ENCODE measurements at places on chromosomes 12 and 14.

DNA sequence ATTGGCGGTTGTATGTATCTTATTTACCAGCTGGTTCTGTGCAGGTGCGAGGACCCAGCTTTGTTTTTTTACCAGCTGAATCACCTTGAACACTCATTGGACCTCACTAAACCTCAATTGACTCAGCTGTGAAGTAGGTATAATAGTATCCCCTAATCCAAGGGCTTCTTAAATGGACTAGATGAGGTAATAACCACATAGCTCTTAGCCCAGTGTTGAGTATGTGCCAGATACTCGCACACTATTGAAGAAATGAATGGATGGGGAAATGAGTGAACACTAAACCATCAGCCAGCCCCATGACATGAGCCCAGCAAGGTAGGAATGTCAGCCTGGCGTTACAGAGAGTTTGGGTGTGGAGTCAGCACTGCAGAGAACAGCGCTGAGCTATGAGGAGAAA, 79.7 kb downstream of the RIMBP2 start:
- no peak for DNase-seq

- no peak for DNase-seq
Observed at GRCh38 chr12:120861074-120861795, 42.9 kb downstream of the SPPL3 start.

DNA sequence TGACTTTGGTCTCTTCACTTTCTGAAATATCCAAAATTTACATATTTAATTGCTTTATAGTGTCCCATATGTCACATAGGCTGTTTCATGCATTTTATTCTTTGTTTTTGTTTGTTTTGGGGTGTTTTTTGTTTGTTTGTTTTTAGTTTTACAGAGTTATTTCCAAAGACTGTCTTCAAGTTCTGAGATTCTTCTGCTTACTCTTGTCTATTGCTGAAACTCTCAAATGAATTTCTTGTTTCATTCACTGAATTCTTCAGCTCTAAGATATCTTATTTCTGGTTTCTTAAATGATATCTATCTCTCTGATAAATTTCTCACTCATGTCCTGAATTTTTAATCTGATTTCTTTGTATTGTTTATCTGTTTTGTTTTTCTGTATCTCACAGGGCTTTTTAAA, 412.0 kb upstream of the ATP2B1 start:
- DNase-seq: no peak

GRCh38 chr12:71594214-71594948, 69.3 kb downstream of the ZFC3H1 start:
- DNase-seq: no peak

GRCh38 chr14:89563471-89563870, 146.4 kb upstream of the FOXN3 start:
- no peak for DNase-seq

- no peak for DNase-seq
Observed at GRCh38 chr14:81509838-81510452, 23.7 kb downstream of the SEL1L start.

DNA sequence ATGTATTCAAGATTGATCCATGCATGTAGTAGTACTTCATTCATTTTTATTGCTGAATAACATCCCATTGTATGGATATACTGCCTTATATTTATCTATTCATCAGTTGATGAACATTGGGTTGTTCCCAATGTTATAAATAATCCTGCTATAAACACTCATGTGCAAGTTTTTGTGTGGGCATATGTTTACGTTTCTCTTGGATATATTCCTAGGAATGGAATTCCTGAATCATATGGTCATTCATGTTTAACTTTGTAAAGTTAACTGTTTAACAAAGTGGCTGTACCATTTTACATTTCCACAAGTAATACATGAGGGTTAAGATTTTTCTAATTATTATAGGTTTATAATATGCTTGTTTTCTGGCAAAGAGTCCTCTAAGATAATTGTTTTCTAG, 1568.2 kb upstream of the SEL1L start:
- DNase-seq: no peak

DNA sequence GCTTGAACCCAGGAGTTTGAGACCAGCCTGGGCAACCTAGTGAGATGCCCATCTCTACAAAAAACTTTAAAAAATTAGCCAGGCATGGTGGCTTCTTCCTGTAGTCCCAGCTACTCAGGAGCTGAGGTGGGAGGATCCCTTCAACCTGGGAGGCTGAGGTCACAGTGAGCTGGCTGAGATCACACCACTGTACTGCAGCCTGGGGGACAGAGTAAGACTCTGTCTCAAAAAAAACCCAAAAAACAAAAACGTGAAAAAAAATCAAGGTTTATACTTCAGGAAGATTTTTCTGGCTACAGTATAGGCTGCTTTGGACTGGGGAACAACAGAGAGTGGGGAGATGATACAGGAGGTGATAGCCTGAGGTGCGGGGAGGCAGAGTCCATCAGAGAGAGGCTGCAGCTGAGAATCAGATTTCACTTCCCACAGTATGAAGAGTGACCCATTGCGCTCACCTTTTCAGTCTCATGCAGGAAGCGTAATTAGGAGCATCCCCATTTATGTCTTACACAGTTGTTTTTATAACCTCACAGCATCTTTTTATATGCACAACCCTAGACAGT, 28.9 kb downstream of the DNAH10 start:
- no peak for DNase-seq

- DNase-seq: no peak
Observed at GRCh38 chr14:97866664-97867063, 1069.5 kb downstream of the VRK1 start.

DNA sequence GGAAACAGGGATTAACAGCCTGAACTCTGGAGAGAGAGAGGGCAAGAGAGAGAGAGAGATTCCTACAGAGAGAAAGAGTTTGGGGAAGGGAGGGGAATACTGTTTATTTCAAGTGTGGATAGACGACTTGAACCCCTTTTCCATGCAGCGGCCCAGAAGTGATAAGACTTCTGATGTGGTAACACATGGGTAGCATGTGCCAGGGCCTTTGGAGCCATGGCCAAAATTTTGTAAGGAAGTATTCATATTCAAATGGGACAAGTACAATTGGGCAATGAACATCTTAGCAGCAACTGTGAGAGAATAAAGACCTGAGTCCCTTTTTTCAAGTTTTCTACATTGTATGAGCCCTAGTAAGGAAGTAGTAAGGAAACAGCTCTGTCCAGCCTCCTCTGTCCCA, 42.4 kb upstream of the CCDC196 start:
- DNase-seq: no peak

DNA sequence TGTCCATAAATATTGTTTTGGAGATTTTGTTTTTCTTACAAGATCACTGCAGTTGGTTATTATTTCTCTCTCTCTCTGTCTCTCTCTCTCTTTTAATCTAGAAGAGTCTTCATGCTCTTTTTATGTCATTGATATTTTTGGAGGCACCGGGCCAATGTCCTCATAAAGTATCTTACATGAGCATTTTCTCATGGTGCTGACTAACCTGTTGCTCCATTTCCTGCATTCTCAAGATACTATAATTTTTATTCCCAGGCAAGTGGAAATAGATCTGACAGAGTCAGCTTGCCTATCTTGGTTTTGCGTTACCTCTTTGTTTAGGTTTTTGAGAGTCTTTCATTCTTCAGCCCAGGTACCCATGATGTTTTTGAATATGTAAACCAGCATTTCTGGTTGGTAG, 938.8 kb upstream of the FBXO33 start:
- DNase-seq: no peak

GRCh38 chr12:321606-322326, 59.1 kb upstream of the SLC6A13 start:
- DNase-seq: no peak

DNA sequence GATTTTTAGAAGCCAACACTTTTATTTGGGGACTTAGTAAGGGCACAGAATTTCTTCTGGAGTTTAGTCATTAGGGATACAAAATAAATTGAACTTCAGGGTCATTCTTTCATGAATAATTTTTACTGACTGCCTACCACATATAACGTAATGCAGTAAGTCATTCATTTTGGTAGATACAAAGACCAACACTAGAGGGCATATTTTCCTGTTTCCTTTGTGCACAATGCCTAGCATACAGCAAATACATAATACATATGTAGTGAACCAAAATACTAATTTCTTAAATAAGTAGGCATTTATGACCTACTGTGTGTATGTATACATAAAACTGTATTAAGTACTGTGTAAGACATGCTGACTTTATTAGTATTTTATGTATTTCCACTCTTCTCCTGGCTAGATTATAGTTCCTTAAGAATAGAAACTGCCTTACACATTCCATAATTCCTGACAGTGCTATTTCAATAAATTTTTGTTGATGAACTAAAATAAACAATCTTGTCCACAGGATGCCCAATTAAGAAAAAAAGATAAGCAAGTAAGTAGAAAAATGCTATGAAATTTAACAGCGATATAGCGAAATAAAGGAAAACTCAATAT, 47.9 kb downstream of the PPP1R12A start:
- DNase-seq: no peak

DNA sequence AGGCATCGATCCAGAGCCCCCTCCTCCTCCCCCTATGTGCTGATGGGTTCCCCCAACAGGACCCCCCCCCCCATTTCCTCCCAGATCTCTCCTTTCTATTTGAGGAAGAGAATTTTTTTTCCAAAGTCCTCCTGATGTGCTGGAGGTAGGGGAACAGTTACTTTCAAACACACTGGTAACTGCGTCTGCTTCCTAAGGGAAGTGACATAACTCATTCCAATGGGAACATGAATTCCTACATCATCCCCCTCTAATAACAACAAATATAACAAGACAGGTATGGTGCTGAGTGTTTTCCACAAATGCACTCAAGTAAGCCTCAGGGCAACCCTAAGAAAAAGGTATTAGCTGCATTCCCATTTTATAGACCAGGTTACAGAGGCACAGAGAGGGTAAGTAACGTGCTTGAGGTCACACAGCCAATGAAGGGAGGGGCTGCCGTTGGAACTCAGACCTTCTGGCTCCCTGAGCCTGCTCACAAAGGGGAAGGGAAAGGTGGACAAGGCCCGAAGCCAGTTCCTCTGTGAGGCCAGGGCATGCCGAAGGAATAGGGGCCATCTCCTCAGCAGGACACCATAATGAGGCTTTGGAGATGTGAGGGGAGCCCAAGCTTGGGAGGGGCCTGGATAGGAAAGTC, 121.1 kb upstream of the NCOR2 start:
- no peak for DNase-seq

GRCh38 chr14:60665177-60665550, 15.9 kb upstream of the SIX1 start:
- DNase-seq: no peak

- DNase-seq: no peak
Observed at GRCh38 chr14:78519863-78520262, 349.7 kb downstream of the NRXN3 start.

- DNase-seq: no peak
Observed at GRCh38 chr12:30251546-30251945, 444.1 kb downstream of the IPO8 start.

GRCh38 chr12:7877420-7877819, 4.7 kb upstream of the SLC2A14 start:
- DNase-seq: no peak

GRCh38 chr14:88901189-88901588, 76.7 kb downstream of the TTC8 start:
- DNase-seq: no peak

DNA sequence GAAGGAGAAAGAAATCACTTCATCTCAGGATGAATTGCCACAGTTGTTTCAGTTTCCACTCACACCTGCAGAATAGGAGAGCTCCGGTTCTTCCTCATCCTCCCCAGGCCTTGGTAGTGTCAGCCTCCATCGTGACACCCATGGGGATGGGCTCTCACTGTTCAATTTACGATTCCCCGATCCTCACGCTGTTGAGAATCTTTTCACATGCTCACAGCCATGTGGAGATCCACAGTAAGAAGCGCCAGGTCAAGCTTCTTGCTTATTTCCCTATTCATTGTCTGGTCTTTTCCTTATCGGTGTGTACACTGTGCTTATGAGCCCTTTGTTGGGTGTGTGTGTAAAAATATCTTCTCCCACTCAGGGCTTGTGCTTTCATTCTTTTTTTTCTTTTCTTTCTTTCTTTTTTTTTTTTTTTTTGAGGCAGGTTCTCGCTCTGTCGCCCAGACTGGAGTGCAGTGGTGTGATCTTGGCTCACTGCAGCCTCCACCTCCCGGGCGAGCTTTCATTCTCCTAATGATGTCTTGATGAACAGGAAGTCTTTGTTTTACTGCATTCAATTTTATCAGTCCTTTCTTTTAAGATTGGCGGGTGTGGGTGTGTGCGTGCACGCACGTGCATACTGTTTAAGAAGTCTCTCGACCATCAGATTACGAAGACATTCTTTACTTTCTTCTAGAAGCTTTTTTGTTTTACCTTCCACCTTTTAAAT, 21.5 kb downstream of the RIN3 start:
- DNase-seq: no peak

DNA sequence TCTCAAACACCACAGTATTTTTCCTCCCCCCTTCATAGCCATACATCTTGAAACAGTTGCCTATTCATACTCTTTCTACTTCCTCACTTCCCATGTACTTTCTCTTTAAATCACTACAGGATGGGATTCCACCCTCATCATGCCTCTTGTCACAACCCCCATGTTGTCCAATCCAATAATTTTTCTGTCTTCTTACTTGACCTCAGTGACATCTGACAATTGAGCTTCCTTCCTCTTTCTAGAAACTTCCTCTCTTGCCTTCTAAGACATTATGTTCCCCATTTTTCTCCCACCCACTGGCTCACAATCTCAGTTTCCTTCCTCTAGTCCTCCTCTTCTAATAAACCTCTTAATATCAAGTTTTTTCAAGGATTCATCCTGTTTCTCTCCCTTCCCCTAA, 5.3 kb downstream of the C2CD5 start:
- no peak for DNase-seq

DNA sequence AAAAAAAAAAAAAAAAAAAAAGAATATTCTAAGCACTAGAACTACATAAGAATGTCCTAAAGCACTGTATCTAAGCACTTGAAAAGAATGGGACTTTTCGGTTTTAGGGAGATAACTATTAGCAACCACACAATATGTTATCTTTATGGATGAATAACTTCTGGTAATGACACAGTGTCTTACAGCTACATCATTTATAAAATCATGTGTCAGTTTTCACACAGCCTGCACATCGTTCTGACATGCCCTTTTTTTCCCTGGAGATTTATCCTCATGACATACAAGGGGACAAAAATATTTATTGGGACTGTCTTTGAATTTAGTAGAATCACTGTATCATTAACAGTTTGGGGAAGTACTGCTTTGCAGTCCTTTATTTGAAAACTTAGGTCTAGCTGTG, 17.3 kb downstream of the TMEM19 start:
- DNase-seq: no peak

DNA sequence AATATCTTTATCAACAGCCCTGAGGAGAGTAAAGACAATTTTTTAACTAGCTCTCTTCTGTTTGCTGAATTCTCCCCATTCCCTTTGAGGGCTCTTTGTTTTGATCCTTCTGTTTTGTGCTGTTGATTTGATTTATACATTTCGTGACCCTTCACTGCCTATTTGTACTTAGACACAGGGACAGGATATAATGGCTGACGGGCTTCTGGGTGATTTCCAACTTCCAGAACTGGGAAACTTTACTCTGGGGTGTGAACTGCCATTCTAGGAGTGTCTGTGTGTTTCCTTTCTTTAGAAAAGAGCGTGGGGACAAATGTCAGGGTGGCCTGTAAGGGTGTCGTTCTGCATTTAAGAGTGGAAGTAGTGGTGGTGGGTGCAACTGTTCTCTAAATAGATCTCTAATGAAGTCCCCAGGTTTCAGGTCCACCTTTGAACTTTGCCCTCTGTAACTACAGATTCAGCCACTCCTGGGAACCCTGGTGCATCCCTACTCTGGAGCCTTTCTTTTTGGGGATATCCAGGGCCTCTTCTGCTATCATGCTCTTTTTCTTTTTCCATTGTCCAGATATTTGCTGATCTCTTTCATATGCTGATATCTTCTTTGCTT, 22.3 kb upstream of the SSPN start:
- DNase-seq: no peak

- DNase-seq: no peak
Observed at GRCh38 chr12:129772501-129773493, 131.0 kb downstream of the TMEM132D start.

- DNase-seq: no peak
Observed at GRCh38 chr14:44531658-44532057, 24.6 kb upstream of the FSCB start.

Data from activated naive CD4-positive, alpha-beta T cell (primary cell).